ENCODE measurements at places on chromosomes 3 and 15. TPM values are rescaled to one million over a fixed set of nuclear protein-coding genes. Genes with fewer than 3 reads are reported as not detected.
A peak's percentile ranks its signal among the peaks of the same experiment; 100 is the strongest.

GRCh38 chr3:149706905-149707304 lies 45.4 kb downstream of the COMMD2 start:
- H3K4me1 ChIP-seq, result no peaks in the 10 kb centered on the region
- DNase-seq, result no peak
- no peaks in the 10 kb centered on the region for H3K27me3 ChIP-seq
- H3K27ac ChIP-seq, result no peak overlapping the region
- H3K36me3 ChIP-seq, result no peaks in the 10 kb centered on the region

DNA sequence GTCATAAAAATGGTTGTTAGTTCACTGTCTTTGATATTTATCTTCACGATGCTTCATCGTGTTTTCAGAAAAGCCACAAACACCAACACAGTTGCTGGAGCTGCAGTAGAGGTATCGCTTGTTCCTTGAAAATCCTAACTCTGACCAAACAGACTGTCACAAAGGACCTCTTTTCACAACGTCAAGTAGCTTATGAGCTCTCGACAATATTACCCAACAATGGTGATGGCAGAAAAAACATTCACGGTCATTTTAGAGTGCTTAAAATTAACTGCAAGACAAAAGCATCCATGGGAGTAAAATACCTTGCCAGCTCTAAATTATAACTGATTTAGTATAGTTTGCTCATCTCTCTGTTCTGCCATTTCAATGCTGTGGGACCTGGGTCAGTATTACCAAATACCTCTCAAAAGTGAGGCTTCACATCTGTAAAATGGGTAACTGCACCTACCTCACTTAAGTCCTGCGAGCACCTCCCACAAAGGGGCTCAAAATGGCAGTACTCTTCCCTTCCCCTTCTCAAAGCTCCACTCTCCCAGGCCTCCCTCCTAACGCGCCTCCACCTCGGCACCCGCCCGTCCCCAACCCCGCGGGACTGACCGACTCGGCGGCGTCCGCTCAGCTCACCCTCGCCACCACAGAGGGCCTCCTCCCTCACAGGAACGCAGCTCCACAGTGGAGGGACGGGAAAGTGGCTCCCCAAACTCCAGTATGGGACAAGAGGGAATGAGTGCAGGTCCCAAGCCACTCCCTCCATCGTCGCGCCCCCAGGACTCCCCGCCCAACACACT lies 546 bp downstream of the TRIM59 start:
- H3K27ac ChIP-seq, result peak overlapping the region; percentile 74
- DNase-seq, result peak; percentile 83
- no peaks in the 10 kb centered on the region for H3K27me3 ChIP-seq
- H3K4me1 ChIP-seq, result no peaks in the 10 kb centered on the region
- peak overlapping the region; percentile 51 for H3K4me3 ChIP-seq

- H3K27me3 ChIP-seq, result no peaks in the 10 kb centered on the region
- no peak overlapping the region for H3K27ac ChIP-seq
- peaks cover 25% of the 10 kb centered on the region for H3K36me3 ChIP-seq
Measured at GRCh38 chr3:24336101-24336500, 158.5 kb downstream of the THRB start.

GRCh38 chr15:39851500-39852092 lies 68.5 kb downstream of the GPR176 start:
- H3K36me3 ChIP-seq, result no peaks in the 10 kb centered on the region
- H3K27ac ChIP-seq, result peak overlapping the region; percentile 13
- H3K4me3 ChIP-seq, result no peak overlapping the region

DNA sequence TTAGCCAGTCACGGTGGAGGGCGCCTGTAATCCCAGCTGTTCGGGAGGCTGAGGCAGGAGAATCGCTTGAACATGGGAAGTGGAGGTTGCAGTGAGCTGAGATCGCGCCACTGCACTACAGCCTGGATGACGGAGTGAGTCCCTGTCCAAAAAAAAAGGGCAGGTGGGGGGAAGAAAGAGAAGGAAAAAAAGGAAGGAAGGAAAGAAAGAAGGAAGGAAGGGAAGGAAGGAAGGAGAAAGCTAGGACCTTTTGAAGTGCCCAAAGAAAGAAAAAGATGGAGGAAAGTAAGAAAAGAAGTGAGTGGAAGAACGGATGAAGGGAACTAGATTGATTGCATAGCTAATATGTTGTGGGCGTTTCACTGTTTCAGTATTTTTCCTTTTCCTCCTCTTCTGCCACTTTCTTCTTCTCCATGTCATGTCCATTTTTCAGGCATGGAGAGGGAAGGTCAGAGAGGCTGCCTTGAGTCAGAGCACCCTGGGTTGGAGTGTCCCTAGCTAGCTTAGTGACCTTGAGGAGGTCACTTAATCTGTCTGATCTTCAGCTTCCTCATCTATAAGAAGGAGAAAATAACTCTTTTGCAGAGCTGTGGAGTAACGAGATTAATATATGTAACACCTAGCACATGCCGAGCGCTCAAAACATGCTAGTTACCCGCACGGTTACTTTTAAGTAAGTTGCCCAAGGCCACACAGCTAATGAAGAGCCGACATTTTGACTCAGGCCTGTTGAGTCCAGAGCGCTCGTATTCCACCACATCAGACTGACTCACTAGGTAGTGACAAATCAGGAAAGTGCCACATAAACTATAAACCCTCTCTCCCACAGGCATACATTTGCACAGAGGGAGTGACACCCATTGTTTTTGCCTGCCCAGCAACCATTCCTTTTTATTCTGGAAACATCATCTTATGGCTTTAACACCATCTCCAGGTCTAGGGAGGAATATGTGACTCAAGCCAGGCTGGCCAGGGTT lies 42.2 kb downstream of the BHLHE40 start:
- H3K4me1 ChIP-seq, result peaks cover 11% of the 10 kb centered on the region
- H3K36me3 ChIP-seq, result no peaks in the 10 kb centered on the region
- no peak for DNase-seq
- peak overlapping the region; percentile 48 for H3K27ac ChIP-seq
- no peaks in the 10 kb centered on the region for H3K27me3 ChIP-seq

DNA sequence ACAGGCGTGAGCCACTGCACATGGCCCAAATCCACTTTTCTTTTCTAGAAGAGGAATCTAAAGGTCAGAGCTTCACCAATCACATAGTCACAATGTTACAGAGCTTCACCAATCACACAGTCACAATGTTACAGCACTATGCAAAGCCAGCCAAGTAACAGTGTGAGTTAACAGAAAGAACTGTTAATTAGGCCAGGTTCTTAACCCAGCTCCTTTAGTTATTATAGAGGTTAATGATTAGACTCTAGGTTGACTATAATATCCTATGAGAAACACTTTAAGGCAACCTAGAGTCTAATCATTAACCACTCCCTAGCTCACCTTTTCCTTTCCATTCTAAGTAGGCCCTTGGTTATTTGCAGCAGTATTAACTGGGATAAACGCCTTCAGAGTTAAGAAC lies 54.0 kb downstream of the TASOR start:
- H3K36me3 ChIP-seq, result peaks cover 76% of the 10 kb centered on the region
- peak overlapping the region; percentile 57 for H3K27ac ChIP-seq
- no peaks in the 10 kb centered on the region for H3K27me3 ChIP-seq

Gene LRTM1
- not detected for total RNA-seq

Gene DAZL
- total RNA-seq, result not detected

Gene CCDC80
- 158 TPM for total RNA-seq

Gene STRIT1
- total RNA-seq, result not detected

Gene WDR49
- not detected for total RNA-seq
